ENCODE measurements at places on chromosomes 2 and 18.

- no peak for DNase-seq
Measured at GRCh38 chr2:70790136-70790828, at the start of gene FIGLA. Gene FIGLA (minus strand): TSS chr2:70790643. CDS start chr2:70790638, 5 bp downstream.

DNA sequence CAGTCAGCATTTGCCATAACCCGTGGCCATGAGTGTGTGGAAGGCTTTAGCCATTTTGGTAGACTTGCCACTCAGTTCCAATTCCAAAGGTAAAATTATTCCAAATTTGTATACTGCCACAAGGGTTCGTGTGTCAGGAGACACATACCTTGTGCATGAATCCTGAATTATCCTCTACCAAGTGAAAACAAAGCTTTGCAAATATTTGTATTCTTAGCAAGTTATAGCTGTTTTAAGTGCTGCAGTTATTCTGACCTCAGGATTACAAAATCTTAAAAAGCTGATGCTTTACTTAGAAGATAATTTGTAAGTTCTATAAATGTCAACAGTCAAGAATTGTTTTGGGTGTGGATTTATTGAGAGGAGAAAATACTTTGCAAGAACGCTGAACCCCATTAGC is 100.6 kb downstream of the ANTXR1 start:
- no peak for DNase-seq

DNA sequence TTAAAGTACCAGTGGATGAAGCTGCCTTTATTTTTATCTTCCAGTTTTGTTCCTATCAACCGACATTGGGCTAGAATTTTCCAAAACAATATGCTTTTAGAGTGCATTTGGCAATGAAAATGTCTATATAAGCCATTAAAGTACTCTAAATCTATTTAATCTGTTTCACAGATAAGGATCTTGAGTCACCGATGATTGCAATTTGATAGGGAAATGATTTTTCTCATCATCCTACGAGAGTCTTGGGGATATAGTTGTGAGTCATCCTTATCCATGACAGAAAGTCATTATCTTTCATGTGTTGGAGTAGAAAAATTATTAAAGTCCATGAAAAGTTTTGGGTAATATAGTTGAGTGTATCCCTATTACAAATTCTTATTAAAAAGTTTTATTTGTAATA is 26.1 kb downstream of the SLC39A10 start:
- DNase-seq, result no peak

DNA sequence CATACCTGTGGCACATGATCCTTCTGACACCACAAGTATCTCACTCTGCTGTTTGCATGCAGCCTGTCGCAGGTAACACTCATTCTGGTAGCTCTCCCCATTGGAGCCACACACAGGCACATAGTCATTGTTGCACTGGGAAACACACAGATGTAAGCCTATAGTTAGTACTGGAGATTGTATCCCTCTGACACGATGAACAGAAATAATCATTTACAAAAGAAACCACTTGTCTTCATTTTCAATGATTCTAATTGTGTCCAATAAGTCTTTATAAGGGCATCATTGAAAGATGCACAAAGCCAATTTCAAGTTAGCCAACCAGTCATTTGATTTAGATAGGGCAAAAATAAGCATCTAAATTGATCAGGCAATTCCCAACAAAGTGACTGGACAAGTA is 10.4 kb downstream of the TMEFF2 start:
- DNase-seq, result no peak

GRCh38 chr2:18903750-18904149 is 314.4 kb upstream of the NT5C1B start:
- peak; percentile 19 for DNase-seq

DNA sequence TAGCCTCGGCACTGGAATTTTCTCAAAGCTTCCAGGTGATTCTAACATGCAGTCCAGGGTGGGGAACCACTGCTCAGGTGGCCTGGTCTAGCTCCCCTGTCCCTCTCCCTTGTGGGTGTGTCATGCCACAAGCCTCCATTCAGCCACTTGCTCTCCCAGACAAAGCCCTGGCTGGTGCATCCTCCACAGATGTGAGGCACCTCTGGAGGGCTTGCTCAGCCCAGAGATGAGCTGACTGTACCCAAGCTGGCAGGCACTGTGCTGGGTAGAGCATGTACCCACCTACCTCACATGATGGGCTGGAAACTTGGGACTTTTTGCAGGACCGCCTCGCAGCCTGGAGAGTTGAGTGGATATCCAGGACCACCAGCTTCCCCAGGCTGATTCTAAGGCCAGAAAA is 88.1 kb downstream of the ZBTB7C start:
- DNase-seq, result no peak

GRCh38 chr2:199977984-199978415 is 22.6 kb downstream of the MAIP1 start:
- DNase-seq, result no peak

GRCh38 chr2:10424051-10424450 is 24.1 kb downstream of the ODC1 start:
- DNase-seq, result no peak

GRCh38 chr2:1366546-1367134 is 46.6 kb upstream of the TPO start:
- no peak for DNase-seq

DNA sequence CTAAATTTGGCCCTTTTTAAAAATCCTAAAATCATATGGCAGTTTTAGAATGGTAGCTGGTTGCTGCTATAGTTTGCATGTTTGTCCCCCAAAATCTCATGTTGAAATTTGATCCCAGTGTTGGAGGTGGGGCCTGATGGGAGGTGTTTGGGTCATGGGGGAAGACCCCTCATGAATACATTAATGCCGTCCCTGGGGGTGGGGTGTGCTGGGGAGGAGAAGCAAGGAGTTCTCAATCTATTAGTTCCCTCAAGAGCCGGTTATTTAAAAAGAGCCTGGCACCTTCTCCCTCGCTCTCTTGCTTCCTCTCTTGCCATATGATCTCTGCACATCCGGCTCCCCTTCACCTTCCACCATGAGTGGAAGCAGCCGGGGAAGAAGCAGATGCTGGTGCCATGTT is 20.8 kb downstream of the GPATCH11 start:
- no peak for DNase-seq

- DNase-seq, result peak; percentile 34
Measured at GRCh38 chr2:24049485-24050021, at the start of gene FKBP1B. Gene FKBP1B (plus strand): TSS chr2:24049741. CDS start chr2:24049850, 109 bp downstream.

- peak; percentile 22 for DNase-seq
Measured at GRCh38 chr2:203814661-203815540, 52.7 kb upstream of the CTLA4 start.

DNA sequence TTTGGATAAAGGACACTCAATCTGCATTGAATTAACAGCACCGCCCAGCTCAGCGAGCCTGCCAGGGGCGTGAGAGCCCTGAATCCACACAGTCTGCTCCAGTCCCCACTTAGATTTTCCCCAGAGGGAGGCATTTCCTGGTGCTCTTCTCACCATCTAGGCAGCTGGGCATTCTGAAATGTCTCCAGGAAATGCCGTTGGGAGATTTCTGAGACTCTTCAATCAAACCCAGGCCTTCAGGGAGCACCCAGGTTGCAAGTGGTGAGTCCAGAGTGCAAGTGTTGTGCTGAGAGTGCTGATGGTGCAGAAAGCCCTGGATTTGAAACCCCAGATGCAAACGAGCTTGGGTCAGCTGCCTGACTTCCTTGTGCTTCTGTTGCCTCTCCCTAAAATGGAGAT is 23.4 kb upstream of the TMEM37 start:
- no peak for DNase-seq

DNA sequence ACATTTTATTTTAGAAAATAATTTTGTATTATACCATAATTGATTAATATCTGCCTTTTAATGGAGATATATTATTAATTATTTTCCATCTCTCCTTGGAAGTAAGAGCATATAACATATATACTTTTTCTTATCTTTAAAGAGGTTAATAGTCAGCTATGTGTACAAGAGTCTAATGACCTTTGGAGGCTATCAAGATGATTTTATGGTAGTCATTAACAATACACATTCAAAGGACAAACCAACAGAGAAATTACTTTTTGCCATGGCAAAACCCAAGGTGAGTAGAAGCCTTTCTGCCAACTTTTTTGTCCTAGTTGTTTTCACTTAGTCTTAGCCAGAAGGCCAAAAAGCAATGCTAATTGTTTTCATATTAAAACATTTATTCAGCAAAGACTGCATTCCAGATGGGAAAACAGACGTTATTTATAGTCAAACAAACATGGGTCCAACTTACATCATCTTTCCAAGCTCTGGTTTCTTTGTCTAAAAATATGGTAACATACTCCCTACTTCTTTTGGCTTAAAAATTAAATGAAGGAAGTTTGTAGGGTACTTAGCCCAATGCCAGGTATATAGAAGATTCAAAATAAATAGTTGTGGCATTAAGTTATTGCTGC is 9.6 kb upstream of the DYNC2LI1 start:
- no peak for DNase-seq

DNA sequence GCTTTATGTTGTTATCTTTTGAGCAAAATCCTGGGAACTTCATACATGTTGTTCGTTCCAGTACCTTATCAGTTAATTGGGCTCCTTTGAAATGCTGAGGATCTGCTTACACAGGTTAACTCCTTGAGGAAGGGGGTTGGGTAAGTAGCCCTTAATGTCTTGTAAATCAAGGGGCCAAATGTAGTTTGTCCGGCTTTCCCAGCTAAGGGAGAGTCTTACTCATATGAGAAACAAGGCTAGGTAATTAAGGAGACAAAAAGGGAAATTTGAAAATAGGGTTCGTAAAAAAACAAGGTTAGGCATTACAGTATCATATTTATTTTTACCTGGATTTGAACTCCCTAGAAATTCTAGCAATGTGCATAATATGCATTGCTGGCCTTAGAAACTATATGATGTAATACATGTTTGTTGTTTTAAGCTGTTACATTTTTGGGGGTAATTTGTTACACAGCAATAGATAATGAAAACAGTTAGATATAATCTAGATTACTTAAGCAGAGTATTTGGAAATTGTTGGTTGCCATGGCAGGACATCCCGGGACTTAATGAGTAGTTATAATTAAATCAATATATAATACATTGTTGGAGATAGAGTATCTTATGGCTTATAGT is 30.9 kb upstream of the RNF149 start:
- no peak for DNase-seq

DNA sequence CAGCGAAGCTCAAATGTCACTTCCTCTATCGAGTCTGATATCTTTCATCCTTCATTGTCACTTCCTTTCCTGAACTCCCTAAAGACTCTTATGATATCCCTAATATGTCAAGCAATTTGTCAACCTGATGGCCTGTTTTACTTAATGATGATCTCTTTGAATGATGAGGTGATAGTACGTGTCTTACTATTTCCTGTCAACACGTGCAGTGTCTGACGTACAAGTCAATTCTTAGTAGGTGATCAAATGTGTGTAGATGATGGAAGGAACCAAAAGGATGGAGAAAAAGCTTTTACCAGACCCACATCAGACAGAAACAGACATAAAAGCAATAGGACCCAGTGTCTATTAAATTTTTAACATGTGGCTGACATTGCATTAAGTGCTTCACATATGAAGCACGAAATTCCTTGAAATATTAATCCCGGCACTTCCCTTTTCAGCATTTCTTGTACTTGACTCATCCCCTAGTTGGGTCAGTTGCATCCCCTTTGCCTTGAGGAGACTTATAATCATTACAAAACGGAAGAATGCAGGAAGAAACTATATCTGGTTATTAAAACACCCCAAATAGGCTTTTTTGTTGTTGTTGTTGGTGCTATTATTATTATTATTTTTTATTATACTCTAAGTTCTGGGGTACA is 108.6 kb upstream of the NYAP2 start:
- no peak for DNase-seq

DNA sequence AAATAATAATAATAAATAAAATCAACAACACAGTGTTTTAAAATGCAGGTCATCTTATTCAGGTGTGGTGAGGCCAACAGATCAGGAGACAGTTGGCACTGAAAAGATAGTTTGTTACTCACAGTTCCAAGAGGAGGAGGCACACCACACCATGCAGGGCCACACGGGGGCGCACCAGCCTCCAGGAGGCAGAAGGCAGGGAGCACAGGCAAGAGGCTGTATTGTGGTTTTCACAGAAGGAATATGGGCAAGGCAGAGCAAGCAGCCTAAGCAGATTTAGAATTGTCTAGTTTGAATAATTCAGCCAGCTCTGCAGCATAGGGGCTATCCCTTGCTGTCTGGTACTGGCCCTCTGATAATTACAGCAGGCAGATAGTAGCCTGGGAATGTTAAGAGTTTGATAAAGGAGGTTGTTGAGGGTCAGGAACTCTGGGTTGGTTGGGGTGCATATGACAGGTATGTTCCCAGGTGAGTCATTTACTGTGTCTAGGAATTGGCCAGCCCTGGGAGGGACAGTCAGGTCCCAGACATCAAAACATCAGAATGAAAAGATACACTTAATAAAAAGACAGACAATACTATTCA is 31.3 kb downstream of the KIAA2012 start:
- peak; percentile 16 for DNase-seq

Measured in GM12892 (cell line).